ENCODE measurements at places on chromosomes 12 and 14.

GRCh38 chr14:59631237-59631636, 54.6 kb upstream of the CCDC175 start:
- no peak for DNase-seq

DNA sequence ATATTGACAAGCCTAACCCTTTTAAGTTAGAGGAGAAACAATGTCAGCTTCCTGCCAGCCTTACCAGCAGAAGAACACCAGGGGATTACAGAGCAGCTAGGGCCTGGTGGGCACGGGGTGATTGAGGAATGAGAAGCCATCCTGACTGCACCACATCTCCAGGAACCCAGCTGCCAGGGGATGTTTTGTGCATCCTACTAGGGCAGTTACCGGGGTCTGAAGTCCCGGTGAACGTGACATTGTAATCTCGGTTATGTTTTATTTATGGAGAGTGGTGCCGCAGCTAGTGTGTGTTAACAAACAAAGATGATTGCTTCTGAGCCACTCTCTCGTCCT, 115.9 kb downstream of the BCL11B start:
- no peak for DNase-seq

DNA sequence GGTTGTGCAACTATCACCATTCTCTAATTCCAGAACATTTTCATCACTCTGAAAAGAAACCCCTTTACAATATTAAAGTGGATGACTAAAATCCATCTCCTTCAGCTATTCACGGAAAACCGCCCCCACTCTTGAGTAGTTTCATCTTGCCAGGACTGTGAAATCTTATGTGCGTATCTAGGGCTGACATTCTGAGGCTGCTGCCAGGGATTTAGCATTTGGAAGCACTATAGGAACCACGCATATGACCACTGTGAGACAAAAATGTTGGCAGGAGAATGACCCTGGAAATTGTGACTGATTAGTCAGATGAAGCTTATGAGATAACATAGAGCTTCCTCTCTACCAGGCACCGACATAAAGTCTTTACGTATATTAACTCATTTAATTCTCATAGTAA, 305.2 kb upstream of the PDE3A start:
- DNase-seq, result no peak

DNA sequence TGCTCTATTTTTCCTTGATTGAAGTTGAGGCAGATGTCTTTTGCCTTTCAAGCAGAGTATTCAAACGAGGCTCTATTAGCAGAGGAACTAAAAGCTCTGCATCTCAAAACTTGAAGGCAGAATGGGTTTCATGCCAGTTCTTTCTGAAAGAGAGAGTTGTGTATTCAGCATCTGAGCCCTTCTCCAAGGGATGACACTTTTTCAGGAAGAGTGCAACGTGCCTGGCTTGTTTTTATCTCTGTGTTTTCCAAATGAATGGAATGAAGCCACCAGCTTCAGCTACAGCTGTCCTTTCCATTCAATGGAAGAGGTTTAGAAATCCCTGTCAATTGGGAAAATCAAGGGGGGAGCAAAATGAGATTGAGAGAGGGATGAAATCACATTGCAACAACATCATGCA, 14.6 kb downstream of the BEST3 start:
- DNase-seq, result no peak

DNA sequence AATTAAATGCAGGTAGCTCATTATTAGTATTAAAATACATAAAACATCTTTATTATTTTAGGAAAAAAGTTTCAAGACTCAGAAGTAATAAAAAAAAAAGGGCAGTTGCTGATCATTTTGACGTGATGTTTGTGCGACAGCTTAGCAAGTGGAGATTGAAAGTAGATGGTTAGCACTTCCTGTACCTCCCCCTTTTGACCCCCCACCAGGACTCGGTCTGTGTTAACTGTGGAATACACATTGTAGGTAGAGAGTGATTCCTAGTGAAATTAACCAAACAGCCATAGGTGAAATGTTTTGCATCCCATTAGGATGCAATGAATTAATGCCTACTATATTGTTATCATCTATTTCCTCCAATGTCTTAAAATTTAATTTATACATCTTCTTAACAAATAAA, 120.8 kb downstream of the SLC5A8 start:
- no peak for DNase-seq

DNA sequence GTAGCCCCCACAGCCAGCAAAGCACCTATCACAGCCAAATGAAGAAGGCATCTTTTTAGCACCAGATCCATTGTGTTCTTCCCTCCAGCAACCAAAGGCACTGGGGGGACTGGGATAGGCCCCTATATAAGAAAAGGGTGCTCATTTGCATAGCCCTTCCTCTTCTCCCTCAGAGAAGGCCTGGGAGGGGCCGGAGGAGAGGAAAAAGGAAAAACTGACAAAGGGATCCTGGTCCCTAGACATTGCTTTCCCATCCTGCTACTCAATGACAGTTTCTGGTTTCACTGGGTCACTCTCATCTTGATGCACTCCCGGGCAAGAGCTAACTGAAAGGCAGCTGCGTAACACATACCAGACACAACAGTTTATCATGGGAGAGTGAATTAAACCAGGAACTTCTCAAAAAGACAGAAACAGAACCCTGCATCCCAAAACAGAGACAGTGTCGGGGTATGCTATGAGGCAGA, at the start of gene PMEL:
Gene PMEL, minus strand, starts transcription at position 102 of the 467 bp plus-strand sequence. Its CDS starts 31 bp downstream, at position 71.
- DNase-seq, result no peak

DNA sequence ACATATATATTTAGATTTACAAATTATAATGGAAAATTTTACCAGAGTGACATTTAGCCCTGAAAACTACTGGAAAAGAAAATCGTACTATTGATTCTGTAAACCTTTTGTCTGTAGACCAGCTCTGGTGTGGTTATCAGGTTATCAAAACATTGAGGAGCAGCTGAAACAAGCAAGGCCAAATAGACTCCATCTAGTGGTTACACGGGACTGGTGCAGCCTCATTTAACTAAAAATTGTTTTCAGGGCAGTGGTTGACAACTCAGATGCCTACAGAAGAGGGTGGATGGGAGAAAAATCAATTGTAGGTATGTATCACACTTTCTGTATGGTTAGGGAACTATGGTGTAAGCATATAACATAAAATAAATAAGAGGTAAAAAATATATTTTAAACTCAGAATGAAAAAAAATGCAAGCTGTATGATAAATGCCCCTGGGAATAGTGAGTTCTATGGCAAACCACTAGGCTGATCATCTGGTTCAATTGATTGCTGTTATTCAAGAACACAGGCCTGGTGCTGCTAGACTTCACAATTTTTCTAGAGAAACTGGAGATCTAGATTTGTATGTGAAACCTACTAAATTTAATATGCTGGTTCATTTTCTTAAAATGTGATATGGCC, 51.2 kb downstream of the ACSS3 start:
- no peak for DNase-seq

DNA sequence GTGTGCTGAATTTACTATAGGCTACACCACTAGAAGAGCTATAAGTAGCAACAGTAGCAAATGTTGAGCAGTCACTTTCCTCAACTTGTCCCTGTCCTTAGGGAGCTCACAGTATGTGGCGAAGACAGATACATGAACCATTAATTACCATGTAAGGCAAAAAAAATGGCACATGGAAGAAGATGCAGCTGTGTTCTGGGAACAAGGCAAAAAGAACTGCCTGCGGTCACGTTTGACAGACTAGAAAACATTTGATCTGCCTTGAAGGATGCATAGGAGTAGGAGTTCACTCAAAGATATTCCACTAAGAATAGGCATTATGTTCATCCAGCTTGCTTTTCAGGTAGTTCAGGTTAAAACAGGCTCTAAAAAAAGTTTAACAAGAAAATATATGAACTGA, 46.5 kb upstream of the IFNG-AS1 start:
- DNase-seq, result no peak

GRCh38 chr12:54166567-54167499, 22.0 kb downstream of the SMUG1 start:
- no peak for DNase-seq

GRCh38 chr14:98293576-98293975, 978.4 kb downstream of the BCL11B start:
- no peak for DNase-seq

- no peak for DNase-seq
Observed at GRCh38 chr12:49588281-49588680, 17.2 kb downstream of the FAM186B start.

DNA sequence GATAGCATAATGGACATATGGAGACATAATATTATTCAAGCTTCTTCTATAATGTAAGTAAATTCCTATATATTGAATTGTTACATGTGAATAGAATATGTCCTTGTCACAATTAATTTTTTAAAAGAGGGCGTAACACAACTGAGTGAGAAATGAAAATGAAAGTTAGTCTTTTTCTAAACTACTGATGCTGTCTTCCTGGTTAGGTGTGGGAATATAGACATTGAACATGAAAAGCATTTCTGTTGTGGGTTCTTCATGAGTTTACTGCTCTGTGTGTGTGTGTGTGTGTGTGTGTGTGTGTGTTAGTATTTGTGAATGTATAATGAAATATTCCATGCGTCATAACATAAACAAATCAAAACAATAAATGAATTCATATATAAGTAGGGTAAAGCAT, 40.5 kb upstream of the RTL1 start:
- no peak for DNase-seq

DNA sequence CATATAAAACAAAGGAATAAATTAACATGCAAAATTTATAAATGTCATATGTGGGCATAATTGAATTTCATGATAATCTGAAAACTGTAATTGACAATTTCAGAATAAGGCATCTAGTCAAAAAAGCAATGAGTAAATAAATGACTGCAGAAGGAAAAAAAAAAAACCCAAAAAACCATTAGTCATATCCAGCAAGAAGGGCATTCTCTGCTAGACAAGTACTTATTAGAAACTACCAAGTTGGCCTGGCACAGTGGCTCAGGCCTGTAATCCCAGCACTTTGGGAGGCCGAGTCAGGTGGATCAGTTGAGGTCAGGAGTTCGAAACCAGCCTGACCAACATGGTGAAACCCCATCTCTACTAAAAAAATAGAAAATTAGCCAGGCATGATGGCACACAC, 17.5 kb downstream of the ZCRB1 start:
- DNase-seq, result no peak

Measured in activated T-cell treated with anti-CD3 and anti-CD28 coated beads, Interleukin-2, amount 50 U/mL, for 1 hour (primary cell).